Jurkat, Clone E6-1 (cell line): ENCODE measurements at places on chromosomes 4 and X.
A peak's percentile ranks its signal among the peaks of the same experiment; 100 is the strongest.

GRCh38 chrX:24298191-24298590 is 15.7 kb downstream of the SUPT20HL2 start:
- DNase-seq = no peak

GRCh38 chr4:21699446-21699845 is 249.1 kb downstream of the KCNIP4 start:
- DNase-seq = no peak

GRCh38 chrX:103417370-103417769 is 41.0 kb downstream of the BEX3 start:
- no peak for DNase-seq

DNA sequence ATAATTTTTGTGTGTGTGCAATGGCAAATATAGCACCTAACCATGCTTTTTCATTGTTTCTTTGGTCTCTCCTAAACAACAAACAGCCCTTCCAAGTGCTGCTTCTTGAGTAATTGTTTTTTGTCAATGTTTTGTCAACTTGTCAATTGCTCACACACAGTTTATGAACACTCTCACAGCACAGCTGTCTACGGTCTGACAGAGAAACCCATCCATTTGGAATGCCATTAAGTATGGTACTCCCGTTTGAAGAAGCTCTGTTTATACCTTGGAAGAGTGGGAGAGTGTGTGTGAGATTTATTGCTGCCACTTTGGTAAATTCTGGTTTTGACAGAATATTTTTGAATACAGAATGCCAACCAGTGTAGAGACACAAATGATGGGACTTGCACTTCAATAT is 254.6 kb downstream of the LDB2 start:
- no peak for DNase-seq

DNA sequence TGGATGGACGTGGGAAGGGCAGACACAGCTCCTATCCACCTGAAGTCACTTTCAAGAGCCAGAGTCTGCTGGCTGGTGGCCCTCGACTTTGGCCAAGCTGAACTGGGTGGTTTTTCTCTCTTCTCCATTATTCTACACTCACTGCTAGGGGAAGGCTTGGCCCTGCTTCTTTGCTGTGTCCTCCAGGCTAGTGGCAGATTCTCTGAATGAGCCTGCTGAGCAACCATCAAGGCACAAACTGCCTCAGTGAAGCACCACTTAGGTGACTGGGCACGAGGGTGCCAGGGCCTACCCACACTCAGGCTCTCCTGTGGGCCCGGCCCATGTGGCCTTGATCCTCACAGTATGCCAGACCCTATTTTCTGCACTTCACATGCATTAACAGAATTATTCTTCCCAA is 92.0 kb downstream of the PJA1 start:
- DNase-seq = no peak

DNA sequence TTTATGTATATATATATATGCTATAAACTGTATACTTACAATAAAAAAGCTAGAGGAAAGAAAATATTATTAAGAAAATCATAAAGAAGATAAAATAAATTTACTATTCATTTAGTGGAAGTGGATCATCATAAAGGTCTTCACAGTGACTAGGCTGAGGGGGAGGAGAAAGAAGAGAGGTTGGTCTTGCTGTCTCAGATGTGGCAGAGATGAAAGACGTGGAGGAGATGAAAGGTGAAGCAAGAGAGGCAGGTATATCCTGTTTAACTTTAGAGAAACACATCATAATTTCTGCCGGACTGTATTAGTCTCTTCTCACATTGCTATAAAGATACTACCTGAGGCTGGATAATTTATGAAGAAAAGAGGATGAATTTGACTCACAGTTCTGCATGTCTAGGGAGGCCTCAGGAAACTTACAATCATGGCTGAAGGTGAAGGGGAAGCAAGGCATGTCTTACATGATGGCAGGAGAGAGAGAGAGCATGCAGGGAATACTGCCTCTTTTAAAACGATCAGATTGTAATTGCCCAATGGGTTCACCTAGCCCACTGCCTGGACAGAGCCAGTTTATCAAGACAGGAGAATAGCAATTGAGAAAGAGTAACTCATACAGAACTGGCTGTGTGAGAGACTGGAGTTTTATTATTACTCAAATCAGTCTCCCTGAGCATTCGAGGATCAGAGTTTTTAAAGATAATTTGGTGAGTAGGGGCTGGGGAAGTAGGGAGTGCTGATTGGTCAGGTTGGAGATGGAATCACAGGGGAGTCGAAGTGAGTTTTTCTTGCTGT is 22.1 kb upstream of the RRAGB start:
- DNase-seq = peak; percentile 28

- DNase-seq = no peak
These were observed 112.3 kb downstream of the NYX start for GRCh38 chrX:41559235-41560052.

- peak; percentile 93 for DNase-seq
These were observed at the start of gene SULT1B1 for GRCh38 chr4:69760455-69760854. TSS of gene SULT1B1 (minus strand) at chr4:69760620. CDS start at chr4:69755217, 5,403 bp downstream.

DNA sequence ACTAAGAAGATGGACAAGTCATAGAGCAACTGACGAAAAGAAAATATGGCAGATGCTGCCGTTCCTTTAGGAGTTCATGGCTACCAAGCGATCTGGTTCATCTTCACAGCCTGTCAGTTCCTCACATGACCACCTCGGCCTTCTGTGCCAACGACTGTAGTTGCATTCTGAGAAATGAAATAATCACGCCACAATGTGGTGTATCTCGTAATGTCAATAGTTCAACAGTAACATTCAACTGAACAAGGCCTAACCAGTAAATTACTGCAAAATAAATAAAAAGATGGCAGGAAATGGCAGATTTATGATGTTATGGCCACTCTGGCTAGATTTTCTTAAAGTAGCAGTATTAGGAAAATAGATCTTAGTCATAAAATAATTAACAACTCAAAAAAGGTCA is 4.4 kb downstream of the GPRIN3 start:
- DNase-seq = no peak

- DNase-seq = peak; percentile 55
These were observed 86.4 kb downstream of the CBR4 start for GRCh38 chr4:168923526-168924194.

GRCh38 chrX:1451661-1452515 is 821 bp downstream of the ASMTL start:
- no peak for DNase-seq

DNA sequence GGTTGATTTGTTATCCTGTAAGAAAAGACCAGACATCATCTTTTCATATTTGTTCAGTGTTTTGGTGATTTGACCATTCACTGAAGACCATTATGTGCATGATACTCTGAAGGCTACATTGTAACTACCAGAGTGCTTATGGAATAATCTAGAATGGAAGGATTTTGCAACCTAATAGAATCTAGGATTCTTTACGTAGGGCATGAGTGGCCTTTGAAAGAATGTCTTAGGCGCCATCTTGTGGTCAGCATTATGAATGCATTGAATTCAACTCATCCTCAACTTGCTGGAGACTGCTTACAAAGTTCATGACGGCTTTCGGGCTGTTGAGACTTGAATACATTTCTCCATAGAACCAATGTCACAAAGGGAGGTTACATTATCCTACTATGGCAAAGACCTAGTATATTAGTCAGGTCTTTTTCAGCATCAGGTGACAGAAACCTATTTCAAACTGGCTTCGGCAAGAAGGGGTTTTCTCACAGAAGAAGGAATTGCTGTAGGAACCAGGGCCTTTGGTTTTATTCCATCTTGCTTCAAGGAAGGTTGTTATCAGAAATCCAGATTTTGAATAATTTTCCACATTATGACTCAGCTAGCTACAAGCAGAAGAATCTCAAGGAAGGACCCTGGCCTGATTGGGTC is 104.1 kb downstream of the GPAT3 start:
- DNase-seq = peak; percentile 70

DNA sequence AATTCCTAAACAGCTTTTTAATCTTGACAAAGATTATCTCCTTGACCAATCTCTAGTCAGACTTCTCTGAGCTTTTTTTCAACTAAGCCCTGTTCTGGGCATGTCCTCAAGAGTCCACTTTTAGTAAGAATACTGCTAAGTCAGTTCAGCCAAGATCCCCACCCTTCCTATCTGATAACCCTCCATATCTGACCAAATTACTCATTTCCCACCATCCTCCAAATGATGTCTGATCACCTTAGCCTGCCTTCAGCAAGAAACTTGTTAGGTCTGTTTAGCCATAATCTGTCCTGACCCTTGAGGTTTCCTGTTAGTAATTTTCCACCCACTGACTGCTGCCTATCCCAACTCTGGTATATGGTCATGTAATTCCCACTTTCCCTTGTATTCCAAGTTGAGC is 65.2 kb downstream of the FAM13A start:
- no peak for DNase-seq

- no peak for DNase-seq
These were observed 89.5 kb upstream of the ARX start for GRCh38 chrX:25105221-25105620.

GRCh38 chr4:60655356-60655755 is 544.8 kb upstream of the ADGRL3 start:
- no peak for DNase-seq

GRCh38 chr4:118586357-118586790 is 98.8 kb upstream of the METTL14 start:
- no peak for DNase-seq
